ENCODE measurements at places on chromosomes 12 and 14.

GRCh38 chr12:32302218-32303173 is 96.9 kb upstream of the FGD4 start:
- no peak for DNase-seq

GRCh38 chr14:79011091-79011919 is 841.1 kb downstream of the NRXN3 start:
- DNase-seq, result no peak

GRCh38 chr14:54700717-54701116 is 133.8 kb downstream of the SAMD4A start:
- no peak for DNase-seq

DNA sequence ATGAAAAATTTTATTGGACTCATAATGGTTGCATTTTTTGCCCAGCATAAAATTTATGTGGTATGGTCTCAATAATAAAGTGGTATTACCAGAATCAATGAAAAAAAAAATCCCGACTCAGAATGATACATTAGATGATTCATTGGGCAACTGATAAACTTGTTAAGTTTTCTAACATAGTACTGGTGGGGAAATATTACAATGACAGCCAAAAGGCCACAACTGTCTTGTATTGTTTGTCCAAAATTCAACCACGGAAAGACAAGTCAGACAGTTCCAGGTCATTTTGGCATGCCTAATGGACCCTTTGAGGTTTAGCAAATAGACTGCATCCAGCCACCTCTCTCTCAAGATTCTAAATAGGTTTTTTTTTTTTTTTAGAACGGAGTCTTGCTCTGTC is 70.5 kb upstream of the TRIM9 start:
- no peak for DNase-seq

DNA sequence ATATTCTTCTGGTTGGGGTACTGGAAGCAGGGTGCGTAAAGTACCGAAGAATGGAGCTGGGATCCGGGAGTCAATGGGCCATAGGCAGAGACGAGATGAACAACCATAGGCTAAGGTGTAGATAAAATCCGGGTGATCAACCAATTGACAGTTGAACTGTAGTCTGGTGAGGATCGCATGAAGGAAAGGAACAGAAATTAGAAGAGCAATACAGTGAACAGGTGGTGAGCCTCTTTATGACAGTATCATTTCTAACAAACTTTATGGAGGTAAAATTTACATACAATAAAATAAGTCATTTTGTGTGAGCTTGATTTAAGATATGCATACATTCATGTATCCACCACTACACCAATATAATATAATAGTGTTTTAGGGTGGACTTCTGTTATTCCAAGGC is 13.9 kb upstream of the HIF1A start:
- no peak for DNase-seq

DNA sequence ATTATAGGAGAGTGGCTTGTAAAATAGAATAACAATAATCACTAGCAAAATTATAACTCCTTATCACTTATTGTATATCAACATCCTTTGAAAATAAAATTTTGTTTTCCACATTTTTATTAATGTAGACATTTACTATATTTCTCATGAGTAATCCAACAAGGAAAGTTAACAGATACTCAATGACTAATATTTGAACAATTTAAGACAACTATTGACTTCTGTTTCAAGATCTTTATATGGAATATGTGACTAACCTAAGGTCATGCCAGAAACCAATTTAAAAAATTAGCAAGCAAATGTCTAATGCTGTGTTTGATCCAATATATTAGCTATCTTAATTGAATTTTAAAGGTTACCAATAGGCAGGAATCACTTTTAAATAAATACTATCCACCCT is 638.5 kb upstream of the FLRT2 start:
- no peak for DNase-seq

DNA sequence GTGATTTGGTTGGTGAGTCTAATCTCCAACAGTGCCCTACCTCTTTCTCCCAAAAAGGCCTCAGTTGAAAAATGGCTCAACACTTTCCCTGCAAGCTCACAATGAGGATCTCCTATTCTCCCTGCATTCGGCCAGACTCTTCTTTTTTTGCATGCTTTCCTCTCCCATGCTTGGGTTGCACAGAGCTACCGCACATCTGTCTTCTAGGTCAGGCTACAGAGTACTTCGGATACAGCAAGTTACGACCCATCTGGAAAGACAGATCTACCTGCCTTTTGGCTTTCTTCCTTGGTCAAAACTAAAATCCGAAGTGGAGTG is 305 bp upstream of the SLC16A7 start:
- no peak for DNase-seq

DNA sequence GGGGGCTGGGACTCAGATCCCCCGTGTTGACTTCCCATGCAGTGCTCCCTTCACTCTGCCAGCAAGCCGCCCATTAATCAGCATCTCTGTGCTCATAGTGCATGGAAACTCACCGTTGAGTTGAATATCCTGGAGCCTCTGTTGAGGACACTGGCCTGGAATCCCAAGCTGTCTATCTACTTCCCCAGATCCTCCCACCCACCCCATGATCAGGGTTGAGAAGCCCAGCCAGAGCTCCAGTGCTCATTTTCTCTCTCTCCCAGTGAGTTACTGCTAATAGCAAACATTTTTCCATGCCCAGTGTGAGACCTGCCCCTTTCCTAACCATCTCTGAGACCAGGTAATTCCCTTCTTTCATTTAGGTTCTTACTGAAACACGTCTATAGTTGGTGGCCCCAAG is 88.2 kb downstream of the SLC24A4 start:
- DNase-seq, result no peak

GRCh38 chr14:85531141-85531586 is 1.2 kb downstream of the FLRT2 start:
- DNase-seq, result no peak

DNA sequence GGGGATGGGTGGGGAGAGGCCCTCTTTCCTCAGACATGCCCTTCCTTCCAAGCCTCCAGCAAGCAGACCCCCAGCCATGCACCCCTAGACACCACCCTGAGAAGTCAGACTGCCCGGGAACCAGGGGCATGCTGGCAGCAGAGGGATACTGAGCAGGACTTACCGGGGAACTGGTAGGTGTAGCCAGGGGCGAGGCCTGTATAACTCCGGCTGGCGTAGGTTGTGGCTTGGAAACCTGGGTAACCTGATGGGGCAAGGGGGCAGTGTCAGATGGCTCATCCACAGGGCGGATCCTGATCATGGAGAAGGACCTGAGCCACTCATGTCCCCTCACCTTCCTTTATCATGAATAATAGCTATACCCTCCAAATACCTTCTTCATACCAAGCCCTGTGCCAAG is 15.8 kb downstream of the MSI1 start:
- no peak for DNase-seq

GRCh38 chr12:118334939-118335567 is 37.7 kb downstream of the TAOK3 start:
- DNase-seq, result no peak
